ENCODE measurements at places on chromosomes 4 and X.
A peak's percentile ranks its signal among the peaks of the same experiment; 100 is the strongest.

DNA sequence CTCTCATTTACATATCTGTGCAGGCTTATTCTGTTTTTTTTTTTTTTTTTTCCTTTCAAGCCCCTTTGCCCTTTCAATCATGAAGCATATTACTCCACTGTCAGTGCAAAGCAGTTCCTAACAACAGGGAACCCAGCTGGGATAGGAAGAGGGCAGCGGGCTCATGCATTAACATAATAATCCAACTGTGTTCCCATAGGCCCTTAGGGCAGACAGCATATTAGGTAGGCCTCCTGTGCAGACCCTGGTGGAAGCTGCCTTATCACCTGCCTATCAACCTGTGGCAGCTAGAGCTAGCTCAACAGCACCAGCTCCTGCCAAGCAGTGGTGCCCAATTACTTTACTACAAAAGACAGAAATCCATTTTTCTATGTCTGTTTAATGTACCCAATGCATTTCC lies 49.3 kb downstream of the SLC10A7 start:
- peak; percentile 52 for DNase-seq

DNA sequence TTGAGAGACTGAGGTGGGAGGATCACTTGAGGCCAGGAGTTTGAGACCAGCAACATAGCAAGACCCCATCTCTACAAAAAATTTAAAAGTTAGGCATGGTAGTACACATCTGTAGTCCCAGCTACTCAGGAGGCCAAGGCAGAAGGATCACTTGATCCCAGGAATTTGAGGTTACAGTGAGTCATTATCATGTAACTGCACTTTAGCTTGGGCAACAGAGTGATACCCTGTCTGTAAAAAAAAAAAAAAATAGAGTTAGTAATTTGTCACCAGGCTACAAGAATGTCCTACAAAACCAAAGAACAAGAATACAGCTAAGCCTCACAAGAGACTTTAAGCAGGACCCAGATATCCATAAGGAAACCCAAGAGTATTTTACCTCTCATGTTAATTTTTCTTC lies 27.0 kb upstream of the RAB28 start:
- DNase-seq = no peak

DNA sequence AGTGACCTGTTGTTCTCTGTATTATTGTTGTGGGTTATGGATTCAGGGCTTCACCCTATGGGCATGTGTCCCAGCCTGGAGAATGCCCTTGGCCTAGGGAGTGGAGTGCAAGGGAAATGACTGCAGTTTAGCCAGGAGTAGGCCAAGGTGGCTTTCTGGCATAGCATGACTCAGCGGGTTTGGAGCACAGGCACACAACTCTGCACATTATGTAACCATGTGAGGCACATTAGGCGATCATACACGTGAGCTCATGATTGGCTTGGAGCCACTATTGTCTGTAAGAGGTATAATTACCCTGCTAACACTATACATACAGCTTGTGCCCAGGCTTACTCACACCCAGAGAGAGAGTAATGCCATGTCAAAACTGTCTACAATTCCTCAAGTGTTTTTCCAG lies 35.1 kb upstream of the TACR3 start:
- DNase-seq = no peak

DNA sequence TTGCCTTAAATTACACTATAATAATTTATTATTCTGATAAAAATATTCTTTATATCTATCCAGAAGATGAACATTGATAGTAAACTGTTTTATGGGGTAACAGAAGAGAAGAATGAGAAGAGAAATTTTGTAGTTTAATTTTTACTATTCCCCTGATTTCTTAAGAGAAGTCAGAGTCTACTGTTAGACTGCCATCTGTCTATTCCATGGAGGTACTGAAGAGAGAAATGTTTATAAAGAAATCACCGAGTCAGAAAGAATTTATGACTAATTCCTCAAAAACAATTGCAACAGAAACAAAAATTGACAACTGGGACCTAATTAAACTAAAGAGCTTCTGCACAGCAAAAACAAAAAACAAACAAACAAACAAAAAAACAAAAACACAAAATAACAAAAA lies 149.9 kb downstream of the FGF16 start:
- no peak for DNase-seq

- DNase-seq = no peak
Measured at GRCh38 chr4:27154706-27155105, 294.1 kb downstream of the STIM2 start.

DNA sequence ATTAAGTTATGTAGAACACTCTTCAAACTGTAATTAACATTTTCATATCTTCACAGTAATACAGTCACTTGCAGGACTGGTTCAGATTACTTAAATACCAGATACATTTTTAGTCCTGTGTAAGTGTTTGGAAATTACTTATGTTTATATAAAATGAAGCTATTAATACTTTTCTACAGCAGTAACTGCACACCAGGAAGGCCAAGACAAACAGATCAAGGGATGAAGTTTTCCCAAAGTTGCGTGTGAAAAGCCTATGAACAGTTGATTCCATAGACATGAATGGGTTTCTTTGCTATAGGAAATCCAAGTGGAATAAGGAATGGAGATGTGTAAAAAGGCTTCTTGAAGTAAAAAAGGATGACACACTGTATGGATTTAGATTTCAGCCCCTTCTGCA lies 28.9 kb upstream of the DRP2 start:
- DNase-seq = no peak

DNA sequence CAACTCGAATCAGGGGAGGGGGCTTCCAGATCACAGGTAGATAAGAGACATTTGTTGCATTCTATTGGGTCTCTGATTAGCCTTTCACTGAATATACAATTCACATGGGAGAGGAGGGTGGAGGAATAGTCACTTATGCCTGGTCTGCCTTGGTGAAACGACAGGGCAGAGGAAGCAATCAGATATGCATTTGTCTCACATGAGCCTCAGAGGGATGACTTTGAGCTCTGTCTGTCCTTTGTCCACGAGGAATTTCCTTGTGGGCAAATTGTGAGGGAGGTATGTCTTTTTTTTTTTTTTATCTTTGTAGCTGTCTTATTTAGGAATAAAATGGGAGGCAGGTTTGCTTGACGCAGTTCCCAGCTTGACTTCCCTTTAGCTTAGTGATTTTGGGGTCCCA lies 28.5 kb upstream of the TMSB4X start:
- DNase-seq = no peak

DNA sequence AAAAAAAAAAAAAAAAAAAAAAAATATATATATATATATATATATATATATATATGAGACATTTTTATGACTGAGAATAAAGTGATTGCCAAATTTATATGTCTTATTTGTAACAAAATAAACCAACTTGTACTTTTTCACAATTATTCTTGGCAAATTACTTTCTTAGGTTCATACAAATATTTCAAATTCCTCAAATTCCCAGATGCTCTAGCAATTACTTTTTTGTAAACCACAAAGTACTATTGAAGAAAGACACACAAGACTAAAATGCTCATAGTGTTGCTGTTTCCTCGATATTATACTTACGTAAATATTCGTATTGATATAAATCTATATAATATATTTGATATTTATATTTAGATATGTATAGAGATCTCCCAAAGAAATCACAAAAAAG lies 390.0 kb downstream of the FAT4 start:
- no peak for DNase-seq

DNA sequence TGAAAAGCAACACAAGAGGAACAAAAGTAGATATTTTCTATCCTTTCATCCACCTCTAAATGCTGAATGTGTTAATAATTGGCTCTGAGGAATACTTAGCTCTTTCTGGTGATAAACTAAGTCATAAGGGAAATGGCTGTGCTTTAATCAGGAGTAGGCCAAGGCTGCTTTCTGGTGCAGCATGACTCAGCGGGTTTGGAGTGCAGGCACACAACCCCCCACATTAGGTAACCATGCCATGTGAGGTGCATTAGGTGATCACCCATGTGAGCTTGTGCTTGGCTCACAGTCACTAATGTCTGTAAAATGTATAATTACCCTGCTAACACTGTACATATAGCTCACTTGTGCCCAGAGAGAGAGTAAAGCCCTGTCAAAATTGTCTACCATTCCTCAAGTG lies 57.2 kb downstream of the USP38 start:
- no peak for DNase-seq

DNA sequence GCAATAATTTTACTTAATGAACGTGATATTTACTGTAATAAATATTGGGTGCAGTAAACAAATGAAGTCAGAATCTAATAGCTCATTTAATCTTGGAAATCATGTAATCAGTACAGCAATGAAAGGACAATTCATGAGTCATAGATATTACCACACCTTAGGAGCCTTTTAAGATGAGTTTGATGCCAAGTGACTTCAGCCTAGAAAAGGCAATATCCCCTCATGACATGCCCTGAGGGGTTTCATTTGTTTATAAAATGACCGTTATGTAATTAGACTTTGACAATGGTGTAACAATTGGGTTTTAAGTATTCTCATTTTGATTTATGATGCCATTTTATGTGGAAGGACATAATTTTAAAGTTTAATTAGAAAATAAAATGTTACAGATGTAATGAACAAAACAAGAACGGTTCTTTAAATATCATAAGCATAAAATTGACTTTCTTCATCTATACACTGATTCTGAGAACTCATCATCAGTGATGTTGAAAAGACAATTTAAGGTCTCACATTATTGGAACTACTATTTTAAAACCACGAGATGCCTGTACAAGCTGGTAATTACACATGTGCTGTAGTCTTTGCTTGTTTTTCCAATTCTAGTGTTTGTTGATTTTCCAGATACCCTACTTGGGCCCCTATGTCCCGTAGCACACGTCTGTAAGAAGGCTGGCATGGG lies 5.0 kb downstream of the FGF2 start:
- no peak for DNase-seq

GRCh38 chrX:17635231-17635630 lies 102.1 kb upstream of the SCML1 start:
- DNase-seq = peak; percentile 80

- no peak for DNase-seq
Measured at GRCh38 chrX:150575419-150575814, 7.0 kb downstream of the MTM1 start.

GRCh38 chr4:95531141-95531540 lies 17.6 kb downstream of the UNC5C start:
- DNase-seq = no peak

GRCh38 chrX:74216421-74216820 lies 87.6 kb upstream of the ZCCHC13 start:
- DNase-seq = no peak

DNA sequence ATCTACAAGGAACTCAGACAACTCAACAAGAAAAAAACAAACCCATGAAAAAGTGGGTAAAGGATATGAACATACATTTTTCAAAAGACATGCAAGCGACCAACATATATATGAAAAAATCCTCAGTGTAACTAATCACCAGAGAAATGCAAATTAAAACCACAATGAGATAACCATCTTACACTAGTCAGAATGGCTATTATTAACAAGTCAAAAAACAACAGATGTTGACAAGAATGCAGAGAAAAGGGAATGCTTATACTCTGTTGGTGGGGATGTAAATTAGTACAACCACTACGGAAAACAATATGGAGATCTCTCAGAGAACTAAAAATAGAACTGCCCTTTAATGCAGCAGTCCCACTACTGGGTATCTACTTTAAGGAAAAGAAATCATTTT lies 12.1 kb downstream of the NIPAL1 start:
- no peak for DNase-seq

DNA sequence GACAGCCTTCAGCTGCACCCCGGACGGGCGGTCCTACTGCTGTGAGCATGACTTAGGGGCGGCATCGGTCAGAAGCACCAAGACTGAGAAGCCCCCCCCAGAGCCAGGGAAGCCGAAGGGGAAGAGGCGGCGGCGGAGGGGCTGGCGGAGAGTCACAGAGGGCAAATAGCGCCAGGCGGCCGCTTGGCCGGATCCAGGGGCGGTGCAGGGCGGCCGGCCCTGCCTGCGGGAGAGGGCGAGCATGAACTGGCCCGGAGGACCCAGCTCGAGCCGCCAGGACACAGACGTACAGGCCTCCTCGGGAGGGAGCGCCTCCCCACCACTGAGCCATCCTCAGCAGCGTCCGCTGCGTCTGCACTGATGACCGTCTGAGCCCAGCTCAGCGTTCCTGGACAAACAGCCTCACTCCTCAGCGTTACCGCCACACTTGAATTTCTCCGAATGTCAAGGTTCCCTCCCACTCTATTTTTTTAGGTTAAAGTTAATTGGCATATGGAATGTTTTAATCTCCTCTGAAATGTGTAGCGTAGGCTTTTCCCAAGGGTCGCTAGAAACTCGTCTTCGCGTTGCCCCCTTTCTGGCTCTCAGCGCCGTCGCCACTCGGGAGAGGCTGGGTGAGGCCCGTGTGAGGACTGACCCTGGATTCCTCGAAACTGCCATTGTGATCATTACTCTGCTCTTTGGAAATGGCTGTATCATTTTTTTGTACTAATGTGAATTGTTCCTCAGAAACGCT lies 29.9 kb downstream of the NELFA start:
- no peak for DNase-seq

GRCh38 chr4:17670423-17670822 lies 56.0 kb downstream of the MED28 start:
- DNase-seq = no peak

- no peak for DNase-seq
Measured at GRCh38 chr4:73499996-73500765, 18.6 kb downstream of the AFM start.
